HepG2 (cell line): ENCODE measurements at places on chromosomes 12 and 14.
A peak's percentile ranks its signal among the peaks of the same experiment; 100 is the strongest.

GRCh38 chr14:90924621-90925340 is 108.6 kb upstream of the TTC7B start:
- DNase-seq = no peak

DNA sequence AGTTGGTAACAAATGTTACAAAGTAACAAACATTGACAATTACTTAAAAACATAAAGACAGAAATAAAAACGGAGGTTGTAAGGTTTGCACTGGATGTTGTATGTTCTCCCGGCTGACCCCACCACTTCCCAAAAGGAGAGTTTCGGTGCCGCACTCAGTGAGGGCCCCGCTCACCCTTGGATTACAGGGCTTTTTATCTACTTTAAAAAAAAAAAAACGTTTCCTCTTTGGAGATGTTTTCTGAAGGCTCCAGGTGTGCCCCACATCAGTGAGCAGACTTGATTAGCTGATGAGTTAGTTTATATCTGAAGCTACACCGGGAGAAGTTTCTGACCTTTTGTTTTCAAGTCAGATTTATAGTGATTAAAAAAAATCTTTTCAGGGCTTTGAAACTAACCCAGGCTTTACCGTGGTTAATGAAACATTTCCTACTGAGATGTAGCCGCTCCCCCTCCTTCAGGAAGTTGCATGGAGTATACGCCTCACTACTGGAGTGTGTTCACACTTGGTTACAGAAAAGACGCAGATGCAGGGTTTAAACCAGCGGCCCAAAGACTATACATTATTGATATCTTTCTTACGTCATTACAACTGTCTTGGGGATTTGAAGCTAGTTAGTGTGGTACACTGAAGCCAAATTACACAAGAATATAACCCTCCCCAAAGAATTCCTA is 38.0 kb upstream of the BCL7A start:
- no peak for DNase-seq

DNA sequence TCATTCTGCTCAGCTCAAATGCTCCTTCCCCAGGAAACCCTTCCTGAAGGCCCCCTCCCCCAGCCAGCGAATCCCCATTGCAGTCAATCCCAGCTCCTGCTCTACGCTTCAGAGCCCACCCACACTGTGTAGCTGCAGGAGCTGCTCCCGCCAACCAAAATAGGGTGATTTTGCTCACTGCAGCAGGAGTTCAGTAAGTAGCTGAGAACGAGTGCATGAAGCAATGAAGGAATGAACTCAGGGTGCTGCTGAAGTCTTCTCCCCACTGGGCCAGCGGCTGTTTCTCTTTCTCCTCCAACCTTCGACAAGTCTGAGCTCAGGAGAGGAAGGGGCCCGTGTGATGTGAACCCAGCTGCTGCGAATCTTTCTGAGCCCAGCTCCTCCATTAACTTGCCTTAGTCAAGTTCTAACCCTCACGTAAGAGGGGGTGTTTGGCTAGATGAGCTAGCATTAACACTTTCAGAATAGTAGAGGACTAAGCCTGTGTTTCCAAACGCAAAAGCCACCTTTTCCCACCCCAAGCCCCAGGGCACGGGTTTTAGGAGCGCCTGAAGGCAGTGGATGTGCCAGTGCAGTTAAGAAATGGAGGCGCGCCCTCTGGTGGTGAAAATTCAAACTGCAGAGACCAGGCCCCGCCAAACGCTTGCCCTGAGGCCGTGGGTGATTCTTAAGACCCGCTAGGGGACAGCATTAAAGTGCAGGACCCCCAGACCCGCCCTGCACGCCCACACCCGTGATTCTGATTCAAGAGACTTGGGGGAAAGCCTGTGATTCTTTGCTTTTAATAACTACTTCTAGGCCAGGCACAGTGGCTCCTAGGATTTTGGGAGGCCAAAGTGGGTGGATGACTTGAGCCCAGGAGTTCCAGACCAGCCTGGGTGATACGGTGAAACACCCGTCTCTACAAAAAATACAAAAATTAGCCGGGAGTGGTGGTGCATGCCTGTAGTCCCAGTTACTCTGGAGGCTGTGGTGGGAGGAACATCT is 11.9 kb upstream of the SERPINA4 start:
- peak; percentile 56 for DNase-seq

DNA sequence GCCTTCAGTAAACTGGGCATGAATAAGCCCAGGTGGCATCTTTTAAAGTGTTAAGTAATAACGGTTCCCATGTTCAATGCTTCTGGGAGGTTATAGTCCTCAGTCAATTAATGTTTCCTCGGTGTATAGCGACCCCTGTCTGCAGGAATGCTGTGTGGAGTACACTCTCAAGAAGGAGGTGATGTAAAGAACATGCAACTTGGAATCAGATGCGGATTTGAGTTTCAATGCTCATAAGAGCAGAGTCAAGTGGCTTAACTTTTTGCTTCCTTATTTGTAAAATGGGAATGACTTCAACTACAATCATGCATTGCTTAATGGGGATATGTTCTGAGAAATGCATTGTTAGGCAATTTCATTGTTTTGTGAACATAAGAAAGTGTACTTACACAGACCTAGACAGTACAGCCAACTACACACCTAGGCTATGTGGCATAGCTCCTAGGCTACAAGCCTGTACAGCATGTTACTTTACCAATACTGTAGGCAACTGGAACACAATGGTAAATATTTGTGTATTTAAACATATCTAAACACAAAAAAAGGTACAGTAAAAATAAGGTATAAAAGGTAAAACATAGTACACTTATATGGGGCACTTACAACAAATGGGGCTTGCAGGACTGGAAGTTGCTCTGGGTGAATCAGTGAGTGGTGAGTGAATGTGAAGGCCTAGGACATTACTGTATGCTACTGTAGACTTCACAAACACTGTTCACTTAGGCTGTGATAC is 6.7 kb upstream of the MRPS35 start:
- peak; percentile 75 for DNase-seq

- no peak for DNase-seq
Observed at GRCh38 chr14:106493962-106494823, 967.8 kb downstream of the TMEM121 start.

DNA sequence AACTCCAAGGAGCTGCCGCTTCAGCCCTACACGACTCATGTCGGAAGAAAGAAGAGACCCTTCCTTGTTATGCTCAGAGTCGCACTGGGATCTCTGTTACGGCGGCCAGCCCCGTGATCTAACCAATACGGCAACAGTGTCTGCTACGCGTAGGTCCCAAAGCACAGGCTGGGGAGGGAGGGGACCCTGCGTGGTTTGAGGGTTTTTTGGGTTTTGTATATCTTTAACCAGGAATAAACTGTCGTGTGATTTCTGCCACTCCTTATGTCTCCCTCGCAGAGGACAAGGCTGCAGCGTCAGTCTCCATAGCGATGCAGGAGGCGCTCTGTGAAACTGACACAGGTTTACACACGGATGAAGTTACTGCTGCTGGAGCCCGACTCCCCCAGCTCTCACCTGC is 60.0 kb upstream of the DIO3 start:
- DNase-seq = no peak

- no peak for DNase-seq
Observed at GRCh38 chr12:89700191-89700810, 8.3 kb downstream of the ATP2B1 start.

GRCh38 chr14:94623856-94624499 is 11.8 kb downstream of the SERPINA3 start:
- no peak for DNase-seq

GRCh38 chr12:4685317-4685716 is 34.9 kb upstream of the GALNT8 start:
- no peak for DNase-seq

DNA sequence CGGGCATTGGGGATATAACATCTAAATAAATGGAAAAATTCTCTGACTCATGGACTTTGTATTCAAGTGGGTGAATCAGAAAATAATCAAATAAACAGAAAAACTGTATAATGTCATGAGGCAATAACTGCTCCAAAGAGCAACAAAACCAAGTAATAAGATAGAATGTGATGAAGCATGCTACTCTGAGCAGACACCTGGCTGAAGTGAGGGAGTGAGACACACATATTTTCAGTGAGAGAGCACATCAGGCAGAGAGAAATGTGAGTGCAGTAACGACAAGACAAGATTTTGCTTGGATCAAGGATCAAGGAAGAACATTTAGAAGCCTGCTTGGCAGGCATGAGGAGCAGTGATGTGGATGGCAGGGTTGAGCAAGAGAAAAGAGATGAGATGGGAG is 75.8 kb upstream of the CCDC91 start:
- no peak for DNase-seq

DNA sequence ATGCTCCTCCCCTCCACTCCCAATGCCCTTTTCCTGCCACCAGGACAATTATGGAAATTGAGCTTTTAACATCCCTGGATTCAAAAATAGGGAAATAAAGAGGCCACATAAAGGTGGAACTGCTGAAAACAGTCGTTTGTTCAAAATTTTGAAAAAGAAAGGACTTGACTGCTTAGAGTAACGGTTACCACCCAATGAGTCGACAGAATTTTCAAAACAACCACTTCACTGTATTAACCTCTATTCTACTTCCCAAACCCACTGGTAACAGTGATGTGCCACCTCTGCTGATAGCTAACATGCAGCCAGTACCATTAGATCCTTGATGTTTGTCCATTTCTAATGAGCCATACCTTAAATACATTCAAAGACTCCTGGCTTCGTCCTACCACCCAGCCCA is 4.9 kb downstream of the ST8SIA1 start:
- DNase-seq = no peak
